ENCODE measurements at places on chromosomes 1 and 21.

GRCh38 chr21:36699546-36700294 lies 805 bp downstream of the SIM2 start:
- DNase-seq: no peak

GRCh38 chr1:12178511-12178910 lies 11.7 kb downstream of the TNFRSF1B start:
- DNase-seq: no peak

DNA sequence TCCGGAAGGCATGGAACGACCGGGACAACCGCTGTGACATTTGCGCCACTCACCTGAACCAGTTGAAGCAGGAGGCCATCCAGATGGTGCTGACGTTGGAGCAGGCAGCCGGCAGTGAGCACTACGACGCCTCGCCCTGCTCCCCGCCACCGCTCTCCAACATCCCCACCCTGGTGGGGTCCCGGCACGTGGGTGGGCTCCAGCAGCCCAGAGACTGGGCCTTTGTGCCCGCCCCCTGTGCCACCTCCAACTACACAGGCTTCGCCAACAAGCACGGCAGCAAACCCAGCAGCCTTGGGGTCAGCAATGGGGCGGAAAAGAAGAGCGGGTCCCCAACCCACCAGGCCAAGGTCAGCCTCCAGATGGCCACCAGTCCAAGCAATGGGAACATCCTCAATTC lies 212.1 kb downstream of the KIF26B start:
- no peak for DNase-seq

DNA sequence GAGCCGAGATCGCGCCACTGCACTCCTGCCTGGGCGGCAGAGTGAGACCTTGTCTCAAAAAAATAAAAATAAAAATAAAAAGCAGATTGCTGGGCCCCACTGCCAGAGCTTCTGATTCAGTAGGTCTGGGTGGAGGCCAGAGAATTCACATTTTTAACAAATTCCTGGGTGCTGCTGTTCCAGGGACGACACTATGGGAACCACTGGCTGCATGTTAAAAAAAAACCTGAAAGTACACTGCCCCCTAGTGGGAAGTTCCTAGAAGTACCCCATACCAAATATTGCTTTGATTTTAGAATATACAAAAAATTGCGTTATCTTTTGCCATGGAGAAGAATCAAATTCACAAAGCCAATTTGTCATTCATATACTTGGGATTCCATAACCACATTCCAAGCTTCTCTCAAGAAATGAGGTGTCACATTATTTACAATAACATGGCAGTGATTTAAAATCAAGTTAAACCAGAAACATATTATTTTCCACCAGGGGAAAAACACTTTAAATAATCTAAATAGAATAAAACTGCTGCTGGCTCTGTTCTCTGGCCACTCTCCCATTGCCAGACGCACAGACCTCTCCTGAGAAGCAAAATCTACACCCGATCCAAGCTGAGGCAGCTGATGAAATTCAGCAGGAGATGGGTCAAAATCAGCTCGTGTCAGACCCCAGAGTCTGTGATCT lies 27.4 kb downstream of the SYF2 start:
- no peak for DNase-seq

Data from C1 segment of cervical spinal cord (tissue), 14 donors.